CD4-positive, alpha-beta T cell treated with Interleukin-2 at 100 ng/mL for 4 hours (primary cell): ENCODE measurements at places on chromosomes 3 and 15.

DNA sequence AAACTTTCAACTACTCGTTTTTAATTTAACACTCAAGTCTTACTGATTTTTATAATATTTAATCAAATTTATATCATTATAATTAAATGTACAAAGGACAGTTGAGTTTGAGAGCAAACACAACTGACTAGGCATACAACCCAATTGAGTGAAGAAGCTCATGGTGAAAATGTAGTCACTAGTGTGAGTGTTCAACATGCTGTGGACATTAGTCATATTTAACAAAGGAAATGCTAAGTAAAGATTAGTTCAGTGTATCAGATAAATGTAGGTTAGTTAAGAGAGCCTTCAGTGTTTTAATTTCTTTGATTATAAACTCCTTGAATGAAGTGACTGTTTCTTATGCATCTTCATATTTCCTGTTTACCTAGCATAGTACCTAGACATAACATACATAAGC, 444.2 kb upstream of the GOLIM4 start:
- no peak for DNase-seq

- DNase-seq = no peak
Measured at GRCh38 chr3:88307666-88308065, 157.9 kb downstream of the C3orf38 start.

GRCh38 chr15:98753726-98754656, 105.7 kb downstream of the IGF1R start:
- DNase-seq = no peak

DNA sequence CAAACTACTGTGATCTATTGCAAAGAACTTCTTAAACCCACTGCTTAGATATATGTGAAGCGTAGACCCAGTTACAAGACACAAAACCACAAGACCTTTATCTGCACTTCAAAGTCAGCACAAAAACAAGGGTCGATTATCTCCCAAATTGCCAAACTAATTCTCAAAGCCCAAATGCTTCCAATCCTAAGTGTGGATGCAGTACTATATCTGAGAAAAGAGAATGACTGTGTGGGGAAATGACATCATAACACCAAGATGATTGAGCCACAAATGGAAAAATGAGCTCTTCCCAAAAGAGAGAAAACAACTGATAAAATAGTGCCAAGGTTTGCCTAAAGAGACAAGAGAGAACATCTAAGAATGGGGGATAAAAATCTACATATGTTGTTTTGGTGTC, 86.2 kb downstream of the MEIS2 start:
- DNase-seq = no peak

GRCh38 chr3:184386047-184386806, 6.4 kb downstream of the CHRD start:
- DNase-seq = no peak

- peak; percentile 71 for DNase-seq
Measured at GRCh38 chr15:63494408-63494807, 10.0 kb upstream of the USP3 start.

- DNase-seq = no peak
Measured at GRCh38 chr3:127074900-127075360, 92.0 kb downstream of the PLXNA1 start.

- no peak for DNase-seq
Measured at GRCh38 chr3:62670351-62670750, 204.9 kb downstream of the CADPS start.

- DNase-seq = no peak
Measured at GRCh38 chr3:152309031-152309430, 40.3 kb downstream of the MBNL1 start.

DNA sequence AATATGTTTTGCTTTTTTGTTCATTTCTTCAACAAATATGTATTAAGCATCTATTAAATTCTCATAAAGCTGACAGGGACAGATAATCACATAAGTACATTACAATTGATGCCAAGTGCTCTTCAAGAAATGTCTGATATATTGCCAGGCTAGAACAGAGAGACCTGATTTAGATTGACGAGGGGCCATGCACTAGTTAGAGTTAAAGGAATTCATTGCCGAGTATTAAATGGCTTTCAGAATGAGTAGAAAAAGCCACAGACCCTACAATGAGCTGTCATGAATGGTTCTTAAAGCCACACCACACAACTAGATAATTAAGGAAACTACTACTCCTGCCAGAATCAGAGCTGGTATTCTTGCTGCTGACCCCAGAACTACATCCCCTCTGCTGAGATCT, 250.2 kb upstream of the MME start:
- DNase-seq = no peak

DNA sequence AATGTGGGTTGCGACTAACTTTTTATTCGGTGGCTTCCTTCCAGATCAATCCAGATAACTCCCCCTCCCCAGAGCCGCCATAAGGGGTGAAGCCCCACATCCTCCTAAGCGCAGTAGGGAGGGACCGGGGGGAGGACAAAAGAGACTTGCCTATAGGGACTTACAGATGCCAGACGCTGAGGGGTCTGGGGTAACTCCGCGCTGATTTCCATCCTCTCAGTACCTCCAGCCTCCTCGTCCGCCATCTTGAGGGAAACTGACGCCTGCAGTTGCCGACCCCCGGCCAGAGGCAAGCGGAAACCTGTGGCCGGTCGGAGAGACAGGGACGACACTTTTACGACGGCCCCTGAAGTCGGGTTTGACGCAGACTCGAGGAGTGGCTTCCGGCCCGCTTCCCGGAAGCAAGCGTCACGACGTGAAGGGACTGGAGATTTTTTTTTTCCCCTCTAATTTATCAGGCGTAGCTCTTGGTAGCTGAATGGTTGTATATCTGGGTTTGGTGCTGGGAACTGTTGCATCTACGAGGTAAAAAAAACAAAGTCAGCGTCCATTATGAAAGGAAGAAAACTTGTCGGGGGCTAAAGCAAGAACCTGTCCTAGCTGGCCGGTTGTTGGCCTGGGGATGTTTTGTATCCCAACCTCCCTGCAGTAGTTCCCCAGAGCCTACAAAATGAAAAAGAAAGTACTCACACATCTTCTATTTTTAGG, at the start of gene UBR1:
UBR1 (minus strand) TSS at position 261 of the 708 bp plus-strand sequence; CDS start at position 245, 16 bp downstream.
- peak; percentile 88 for DNase-seq

GRCh38 chr15:35168464-35168863, 83.4 kb upstream of the NANOGP8 start:
- no peak for DNase-seq

GRCh38 chr15:84813931-84814330, 3.2 kb upstream of the ALPK3 start:
- DNase-seq = no peak

DNA sequence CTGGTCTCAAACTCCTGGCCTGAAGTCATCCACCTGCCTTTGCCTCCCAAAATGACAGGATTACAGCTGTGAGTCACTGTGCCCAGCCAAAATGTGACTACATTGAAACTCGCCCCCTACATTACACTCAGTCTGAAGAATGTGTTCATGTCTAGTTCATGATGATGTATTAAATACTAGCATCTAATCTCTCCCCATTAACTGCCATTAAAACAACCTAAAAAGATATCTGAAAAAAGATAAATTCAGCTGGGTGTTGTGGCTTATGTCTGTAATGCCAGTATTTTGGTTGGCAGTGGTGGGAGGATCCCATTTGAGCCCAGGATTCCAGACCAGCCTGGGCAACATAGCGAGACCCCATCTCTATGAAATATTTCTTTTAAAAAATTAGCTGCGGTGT, 159.4 kb downstream of the PCCB start:
- no peak for DNase-seq

- DNase-seq = no peak
Measured at GRCh38 chr3:57331078-57331610, 38.7 kb upstream of the ASB14 start.

DNA sequence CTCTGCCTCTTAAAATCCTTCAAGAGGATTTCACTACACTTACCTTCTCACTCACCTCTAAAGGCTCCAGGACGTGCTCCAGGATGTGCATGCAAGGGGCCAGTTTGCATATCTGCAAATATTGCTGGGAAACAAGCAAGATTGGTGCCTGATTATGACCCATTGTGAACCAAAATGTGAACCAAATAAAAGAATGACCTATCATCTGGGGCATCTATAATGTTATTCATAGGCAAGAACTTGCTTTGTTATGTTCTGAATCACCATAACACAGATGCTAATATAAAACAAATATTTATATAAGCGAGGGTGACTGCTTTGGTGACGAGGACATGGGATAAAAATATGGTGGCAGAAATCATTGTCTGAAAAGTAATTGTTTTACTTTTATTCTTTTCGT, 5.5 kb downstream of the IL12A start:
- no peak for DNase-seq

GRCh38 chr3:177357352-177358090, 160.2 kb upstream of the TBL1XR1 start:
- DNase-seq = peak; percentile 18

GRCh38 chr15:39756806-39757522, 25.7 kb downstream of the FSIP1 start:
- peak; percentile 65 for DNase-seq

DNA sequence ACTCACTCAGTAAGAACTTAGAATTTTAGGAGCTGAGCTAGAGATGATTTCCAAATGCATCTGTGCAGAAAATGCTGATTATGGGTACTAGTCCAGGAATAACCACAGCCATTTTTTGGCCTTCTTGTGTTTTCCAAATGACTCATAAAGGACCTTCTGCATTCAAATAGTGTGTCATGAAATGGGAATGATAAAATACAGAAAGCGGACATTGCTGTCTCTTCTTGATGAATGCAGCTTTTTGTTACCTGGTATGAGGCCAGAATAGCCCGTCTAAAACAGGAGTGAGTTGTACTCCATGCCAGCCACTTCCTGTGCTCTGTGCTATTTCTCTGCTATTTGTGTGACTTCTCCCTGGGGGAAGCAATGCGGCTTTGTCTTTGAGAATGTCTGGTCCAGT, 20.5 kb upstream of the FRMD5 start:
- no peak for DNase-seq

- no peak for DNase-seq
Measured at GRCh38 chr3:48412375-48413001, 17.4 kb downstream of the PLXNB1 start.

DNA sequence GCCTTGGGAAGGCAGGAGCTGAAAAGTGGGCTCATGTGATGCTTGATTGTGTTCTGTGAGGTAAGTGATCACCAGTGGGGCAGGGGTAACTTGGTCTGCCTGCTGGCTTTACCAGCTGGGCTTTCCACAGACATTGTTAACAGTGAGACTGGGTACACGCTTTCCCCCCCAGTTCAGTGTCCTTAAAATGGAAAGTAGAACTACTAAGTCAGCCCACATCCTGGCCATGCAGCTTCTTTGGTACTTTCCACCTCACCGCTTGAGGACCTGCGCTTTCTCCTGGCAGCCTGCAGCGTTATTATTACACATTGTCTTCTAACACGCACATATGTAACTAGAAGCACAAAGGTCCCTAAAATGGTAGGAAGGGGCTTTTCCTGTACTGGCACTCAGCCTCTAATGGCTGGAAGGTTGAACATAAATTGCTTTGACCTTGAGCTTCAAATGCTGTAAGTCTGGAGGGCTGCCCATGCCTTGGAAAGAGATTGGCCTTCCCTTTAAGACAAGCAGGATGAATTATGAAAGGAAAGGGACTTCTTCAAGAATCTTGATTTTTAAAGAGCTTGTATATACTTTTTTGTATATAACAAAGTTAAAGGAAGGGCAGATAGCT, 216.1 kb upstream of the ROPN1 start:
- no peak for DNase-seq
